RWPE1 (cell line): ENCODE measurements at places on chromosomes 5 and 9.

- no peak for DNase-seq
These were observed 104.9 kb downstream of the SYK start for GRCh38 chr9:90906316-90907055.

- DNase-seq: no peak
These were observed 563.9 kb upstream of the CLINT1 start for GRCh38 chr5:158422653-158423515.

DNA sequence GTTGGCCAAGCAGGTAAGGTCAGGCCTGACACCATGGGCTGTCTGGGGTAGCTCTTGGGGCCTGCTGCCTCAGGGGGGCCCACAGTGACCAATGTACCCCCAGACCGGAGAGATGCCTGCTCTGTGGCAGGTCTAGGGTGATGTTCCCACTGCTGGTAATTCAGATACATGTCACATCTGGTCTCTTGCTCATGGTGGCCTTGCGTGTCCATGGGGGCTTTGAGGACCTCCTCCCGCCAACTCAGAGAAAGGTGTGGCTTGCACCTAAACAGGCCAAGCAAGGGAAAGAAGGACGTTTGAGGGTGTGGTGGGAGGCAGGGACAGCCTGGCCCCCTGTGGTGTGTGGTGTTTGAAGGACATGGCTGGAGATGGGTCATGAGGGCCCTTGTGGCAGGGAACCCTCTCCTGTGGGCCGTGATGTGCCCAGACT lies 75.2 kb downstream of the PHF2 start:
- DNase-seq: no peak

GRCh38 chr9:135792268-135793128 lies 90.5 kb downstream of the KCNT1 start:
- DNase-seq: no peak

GRCh38 chr9:129108083-129108804 lies 2.3 kb downstream of the CRAT start:
- DNase-seq: no peak

- DNase-seq: no peak
These were observed 45.0 kb upstream of the ACO1 start for GRCh38 chr9:32339424-32339823.

- DNase-seq: no peak
These were observed 53.9 kb downstream of the MLLT3 start for GRCh38 chr9:20568400-20568799.

- DNase-seq: no peak
These were observed 151.9 kb downstream of the NDUFS4 start for GRCh38 chr5:53712327-53712726.

GRCh38 chr5:173240091-173241050 lies 5.4 kb upstream of the NKX2-5 start:
- no peak for DNase-seq

DNA sequence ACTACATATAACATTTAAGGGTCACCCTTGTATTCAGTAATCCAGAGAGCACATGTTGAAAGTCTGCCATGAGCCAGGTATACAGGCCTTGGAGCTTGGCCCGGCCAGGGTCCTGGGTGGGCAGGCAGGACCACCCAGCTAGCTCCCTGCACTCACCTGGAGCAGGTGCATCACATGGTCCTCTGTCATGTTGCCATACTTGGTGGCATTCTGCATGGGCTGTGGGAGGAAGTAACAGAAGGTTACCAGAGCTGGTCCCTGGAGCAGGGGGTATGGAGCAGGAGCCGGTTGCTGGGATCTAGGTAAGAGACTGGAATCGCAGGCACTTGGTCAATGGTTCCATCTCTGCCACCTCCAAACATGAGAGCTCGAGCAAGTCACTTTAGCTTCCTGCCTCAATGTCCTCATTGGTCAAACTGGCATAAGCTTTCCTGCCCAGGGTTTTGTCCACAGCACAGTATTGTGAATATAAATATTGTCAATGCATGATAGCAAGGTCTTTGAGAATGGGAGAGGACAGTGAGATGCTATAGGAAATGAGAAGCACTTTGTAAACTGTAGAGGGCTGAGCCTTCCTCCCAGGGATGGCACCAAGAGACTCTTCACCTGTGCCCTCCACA lies 6.5 kb downstream of the CD74 start:
- DNase-seq: no peak
